ENCODE measurements at places on chromosomes 2 and 18.

- DNase-seq, result no peak
Observed at GRCh38 chr2:121925466-121925865, 170.0 kb downstream of the TSN start.

- no peak for DNase-seq
Observed at GRCh38 chr18:5747678-5748077, 147.6 kb downstream of the TMEM200C start.

DNA sequence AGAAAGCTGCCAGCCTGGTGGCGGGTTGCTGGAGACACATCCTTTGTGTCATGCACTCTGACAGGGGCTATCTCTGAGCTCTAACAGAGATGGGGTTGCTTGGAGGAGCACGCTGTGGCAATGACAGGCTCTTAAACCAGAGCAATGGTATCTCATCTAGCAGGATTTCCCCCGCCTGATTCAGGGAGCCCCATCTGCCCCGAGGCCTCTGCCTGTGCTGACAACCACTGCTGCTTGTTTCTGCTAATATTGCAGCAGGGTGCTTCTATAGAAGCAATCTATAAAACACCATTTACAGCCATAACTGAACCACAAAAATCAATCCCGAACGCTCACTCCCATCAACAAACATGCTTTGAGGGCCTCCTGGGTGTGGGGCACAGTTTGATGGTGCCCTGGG lies 12.8 kb upstream of the DNPEP start:
- no peak for DNase-seq

GRCh38 chr2:24403832-24404212 lies 43.5 kb upstream of the ITSN2 start:
- no peak for DNase-seq

- DNase-seq, result no peak
Observed at GRCh38 chr2:128786316-128786715, 467.6 kb upstream of the HS6ST1 start.

DNA sequence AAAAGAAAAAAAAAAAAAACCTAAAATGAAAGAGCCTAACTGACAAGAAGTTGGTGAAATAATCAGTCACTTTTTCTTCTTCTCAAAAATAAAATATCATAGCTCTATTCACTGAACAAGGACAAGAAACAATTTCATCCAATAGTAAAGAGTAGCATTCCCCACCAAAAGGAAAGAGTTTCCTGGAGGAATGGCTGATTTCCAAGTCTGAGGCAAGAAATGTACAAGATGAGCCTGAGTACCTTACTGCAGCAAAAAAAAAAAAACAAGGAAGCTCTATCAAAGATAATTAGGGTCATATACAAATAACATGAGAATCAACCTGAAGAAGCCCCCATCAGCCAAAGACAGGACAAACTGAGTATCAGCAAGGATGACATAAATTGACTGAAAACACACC lies 11.5 kb downstream of the ROCK1 start:
- DNase-seq, result no peak

Data from activated naive CD8-positive, alpha-beta T cell treated with anti-CD3 and anti-CD28 coated beads, Interleukin-2, amount 10 ng/mL, durations not matched to agents 7 days and 5 days (primary cell).